ENCODE measurements at places on chromosomes 2 and 18.

DNA sequence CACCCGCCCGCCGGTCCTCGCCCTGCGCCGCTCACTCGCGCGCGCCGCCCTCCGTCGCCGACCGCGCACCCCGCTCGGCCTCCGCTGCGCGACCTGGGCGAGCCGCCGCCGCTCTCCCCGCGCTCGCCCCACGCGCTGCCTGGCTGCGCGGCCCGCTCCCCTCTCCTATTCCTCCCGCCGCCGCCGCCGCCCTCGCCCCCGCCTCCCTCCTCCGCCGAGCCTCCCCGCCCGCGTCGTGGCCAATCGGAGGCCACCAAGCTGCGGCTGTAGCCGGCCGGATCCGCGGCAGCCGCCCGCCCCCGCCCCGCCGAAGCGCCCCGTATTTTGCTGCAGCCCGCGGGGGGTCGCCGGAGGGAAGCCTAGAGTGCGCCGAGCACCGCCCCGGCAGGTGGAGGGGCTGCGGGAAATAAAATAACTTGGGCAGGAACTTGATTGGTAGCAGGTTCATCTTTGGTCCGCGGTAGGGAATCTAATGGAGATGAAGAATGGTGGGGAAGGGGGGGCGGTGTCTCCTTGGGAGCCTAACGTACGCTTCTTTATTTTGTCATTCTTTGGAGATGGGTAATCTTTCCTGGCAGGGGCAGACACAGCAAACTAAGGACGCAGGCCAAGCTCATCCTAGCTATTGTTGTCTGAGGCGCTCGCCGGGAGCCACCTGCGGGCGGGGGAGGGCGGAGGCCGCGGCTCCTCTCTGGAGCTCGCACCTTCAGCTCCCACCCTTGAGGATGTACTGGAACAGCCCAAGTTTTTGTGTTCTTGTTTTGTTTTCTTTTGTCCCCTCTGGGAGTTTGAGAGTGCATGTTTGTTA, 1.1 kb upstream of the CDH2 start:
- peak; percentile 80 for DNase-seq

- no peak for DNase-seq
Observed at GRCh38 chr2:195330513-195330956, 326.5 kb upstream of the SLC39A10 start.

DNA sequence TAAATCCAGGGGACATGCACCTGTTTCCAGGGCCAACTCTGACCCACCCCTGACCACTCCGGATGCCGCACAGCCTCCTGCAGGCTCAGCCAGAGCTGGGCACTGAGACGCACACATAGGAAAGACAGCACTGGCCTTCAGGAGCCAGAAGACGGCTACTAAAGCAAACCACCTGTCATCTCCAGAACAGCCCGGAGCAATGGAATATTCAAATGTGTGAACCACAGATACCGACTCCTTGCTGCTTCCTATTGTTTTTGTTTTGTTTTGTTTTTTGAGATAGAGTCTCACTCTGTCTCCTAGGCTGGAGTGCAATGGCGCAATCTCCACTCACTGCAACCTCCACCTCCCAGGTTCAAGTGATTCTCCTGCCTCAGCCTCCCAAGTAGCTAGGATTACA, 94.0 kb downstream of the LAMA1 start:
- no peak for DNase-seq

GRCh38 chr2:222499226-222499625, 74.9 kb downstream of the SGPP2 start:
- no peak for DNase-seq

GRCh38 chr2:45765728-45766254, 114.3 kb downstream of the PRKCE start:
- DNase-seq: no peak

- DNase-seq: no peak
Observed at GRCh38 chr2:229340086-229340760, 69.1 kb upstream of the PID1 start.

GRCh38 chr2:75021672-75022071, 63.2 kb downstream of the POLE4 start:
- DNase-seq: no peak

- no peak for DNase-seq
Observed at GRCh38 chr2:166173263-166173662, 45.4 kb upstream of the SCN1A start.

DNA sequence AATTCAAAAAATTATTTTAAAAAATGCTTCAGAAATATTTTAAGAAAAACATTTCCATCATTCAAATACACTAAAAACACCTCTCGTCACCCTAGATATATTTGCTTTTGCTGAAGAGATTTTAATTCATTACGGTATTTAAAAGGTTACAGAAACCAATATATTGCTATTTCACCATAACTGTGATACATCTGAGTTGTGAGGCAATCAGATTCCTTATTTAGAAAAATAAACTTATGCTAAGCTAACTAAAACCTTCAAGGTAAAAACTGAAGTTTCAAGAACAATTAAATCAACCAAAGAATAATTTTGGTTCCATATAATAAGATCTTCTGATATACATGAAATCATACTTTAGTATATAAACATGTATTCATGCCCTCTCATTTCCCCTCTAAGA, 32.8 kb downstream of the PELI1 start:
- no peak for DNase-seq

DNA sequence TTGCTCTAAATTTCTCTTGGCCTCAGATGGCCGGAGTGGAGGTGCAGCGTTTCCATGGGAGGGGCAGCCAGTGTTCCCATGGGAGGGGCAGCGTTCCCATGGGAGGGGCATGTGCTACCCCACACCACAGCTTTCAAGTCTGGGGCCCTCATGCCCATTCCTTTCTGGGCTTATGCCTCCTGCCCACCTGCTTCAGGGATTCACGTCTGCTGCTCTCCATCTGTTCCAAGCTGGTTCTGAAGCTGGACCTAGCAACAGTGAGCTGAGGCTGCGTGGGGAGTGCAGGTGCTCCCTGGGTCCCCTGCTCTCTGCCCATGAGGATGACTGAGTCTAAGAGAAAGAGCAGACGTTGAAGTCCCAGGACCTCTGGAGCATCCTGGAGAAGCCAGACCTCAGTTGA, 243.1 kb upstream of the PXDN start:
- DNase-seq: no peak

DNA sequence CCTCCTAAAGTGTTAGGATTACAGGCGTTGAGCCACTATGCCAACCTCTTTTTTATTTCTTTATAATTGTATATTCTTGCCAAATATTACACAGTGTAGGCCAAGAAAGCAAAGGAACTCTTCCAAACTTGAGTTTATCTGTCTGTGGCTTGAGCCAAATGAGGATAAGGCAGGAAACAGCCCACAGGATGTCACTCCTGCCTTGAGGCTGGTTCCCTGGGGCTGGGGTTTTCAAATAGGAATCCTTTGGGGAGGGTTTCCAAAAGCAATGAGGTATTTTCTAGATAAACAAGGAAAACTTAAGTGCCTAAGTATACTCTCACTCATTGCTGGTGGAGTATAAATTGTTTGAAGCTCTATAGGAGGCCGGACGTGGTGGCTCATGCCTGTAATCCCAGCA, 56.4 kb downstream of the ADCY3 start:
- DNase-seq: no peak

DNA sequence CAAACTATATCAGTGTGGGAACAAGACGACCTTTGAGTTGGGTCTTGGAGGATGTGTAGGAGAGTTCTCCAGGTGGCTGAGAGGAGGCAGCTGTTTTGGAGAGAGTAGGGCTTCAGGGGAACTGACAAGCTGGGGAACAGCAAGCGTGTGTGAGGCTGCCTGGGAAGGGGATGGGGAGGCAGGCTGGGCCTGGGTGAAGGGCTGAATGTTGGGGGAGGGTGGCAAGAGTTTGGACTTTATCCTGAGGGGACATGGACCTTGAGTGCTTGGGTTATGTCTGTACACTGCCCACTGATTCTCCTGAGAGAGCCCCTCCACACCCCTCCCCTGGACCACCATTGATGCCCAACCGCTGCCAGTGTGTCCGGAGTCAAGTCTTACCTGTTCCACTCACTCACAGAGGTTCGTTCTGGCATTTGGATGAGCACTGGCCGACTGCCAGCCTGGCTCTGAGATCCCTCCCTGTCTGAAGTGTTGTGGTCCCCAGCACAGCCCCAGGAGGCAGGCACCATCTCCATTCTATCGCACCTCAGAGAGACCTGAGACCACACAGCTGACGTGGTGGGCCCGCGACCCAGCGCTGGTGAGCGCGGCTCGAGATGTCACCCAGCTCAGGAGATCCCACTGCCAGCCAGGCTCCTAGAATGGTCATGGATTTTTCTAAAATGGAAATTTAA, 59.5 kb downstream of the DCDC2C start:
- no peak for DNase-seq

All from left forelimb (tissue), 1 donor.